HCT116 (cell line): ENCODE measurements at places on chromosomes 6 and 20.

- no peak for DNase-seq
These were observed 42.4 kb downstream of the LCA5 start for GRCh38 chr6:79494841-79495240.

GRCh38 chr6:166825553-166826145 lies 130.7 kb downstream of the RNASET2 start:
- DNase-seq = no peak

DNA sequence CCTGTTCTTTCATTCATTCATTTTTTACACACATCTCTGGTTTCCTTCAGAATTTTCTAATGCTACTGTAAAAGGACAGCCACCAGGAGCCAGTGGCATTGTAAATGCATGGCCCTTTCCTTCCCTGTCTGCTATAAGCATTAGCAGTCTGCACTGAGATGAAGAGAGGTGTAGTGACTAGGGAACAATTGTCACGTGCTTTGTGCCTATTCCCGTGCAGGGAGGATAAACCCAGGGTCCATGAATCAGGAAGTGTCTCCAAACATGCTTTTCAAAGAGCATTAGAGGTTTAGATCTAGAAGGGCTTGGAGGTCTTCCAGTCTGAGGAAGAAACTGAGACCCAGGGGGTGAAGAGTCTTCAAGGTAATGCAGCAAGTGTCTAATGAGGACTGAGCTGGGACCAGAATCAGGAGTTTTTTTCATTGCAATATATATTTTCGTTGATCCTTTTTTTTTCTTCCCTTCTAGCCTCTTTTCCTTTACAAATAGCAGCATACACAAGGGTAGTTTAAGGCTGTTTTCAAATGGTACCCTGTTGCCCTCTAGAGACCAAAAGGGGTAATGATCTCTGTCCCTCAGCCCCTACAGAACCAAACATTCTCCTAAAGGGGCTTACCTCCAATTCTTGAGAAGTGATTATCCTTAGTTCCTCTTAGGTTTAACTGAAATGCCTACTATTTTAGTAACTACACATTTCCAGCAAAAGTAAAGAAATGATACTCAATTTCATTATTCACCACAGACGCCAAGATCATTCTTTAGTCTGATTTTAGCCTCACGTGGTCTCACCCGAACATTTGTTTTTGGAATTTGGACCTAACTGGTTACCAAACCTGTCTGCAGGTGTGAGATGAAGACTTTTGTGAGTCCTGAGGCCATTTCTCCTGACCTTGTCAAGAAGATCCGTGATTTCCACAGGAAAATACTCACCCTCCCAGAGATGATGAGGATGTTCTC lies 6.6 kb downstream of the TRIM15 start:
- peak; percentile 51 for DNase-seq

DNA sequence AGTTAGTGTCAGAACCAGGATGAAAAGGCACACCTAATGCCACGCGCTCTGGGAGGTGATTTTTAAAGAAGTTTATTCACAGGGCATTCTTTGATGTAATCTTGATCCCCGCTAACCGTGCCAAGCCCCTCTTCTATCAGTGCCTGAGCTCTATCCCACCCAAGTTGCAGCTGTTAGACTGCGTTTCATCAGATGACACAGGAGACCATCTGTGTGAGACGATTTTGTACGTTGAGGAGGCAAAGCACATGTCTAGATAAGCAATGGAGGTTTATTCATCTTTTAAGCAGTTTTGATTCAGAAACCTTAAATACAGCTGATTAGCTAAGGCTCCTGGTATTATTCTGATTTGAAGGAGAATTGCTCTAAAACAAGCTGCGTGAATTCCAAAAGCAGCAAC lies 18.6 kb downstream of the RNASET2 start:
- no peak for DNase-seq

- DNase-seq = no peak
These were observed 77.5 kb upstream of the GJE1 start for GRCh38 chr6:142055219-142055618.

DNA sequence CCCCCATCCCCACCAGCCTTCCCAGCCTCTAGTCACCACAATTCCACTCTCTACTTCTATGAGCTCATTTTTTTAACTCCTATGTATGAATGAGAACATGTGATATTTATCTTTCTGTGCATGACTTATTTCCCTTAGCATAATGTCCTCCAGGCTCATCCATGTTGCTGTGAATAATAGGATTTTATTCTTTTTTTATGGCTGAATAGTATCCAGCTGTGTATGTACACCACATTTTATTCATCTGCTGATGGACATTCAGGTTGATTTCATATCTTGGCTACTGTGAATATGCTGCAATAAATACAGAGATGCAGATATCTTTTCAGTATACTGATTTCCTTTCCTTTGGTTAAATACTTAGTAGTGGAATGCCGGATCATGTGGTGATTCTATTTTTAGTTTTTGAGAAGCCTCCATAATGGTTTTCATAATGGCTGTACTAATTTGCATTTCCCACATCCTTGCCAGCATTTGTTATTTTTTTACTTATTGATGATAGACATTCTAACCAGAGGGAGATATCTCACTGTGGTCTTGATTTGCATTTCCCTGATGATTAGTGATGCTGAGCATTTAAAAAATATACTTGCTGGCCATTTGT lies 194.9 kb downstream of the PACRG start:
- no peak for DNase-seq

DNA sequence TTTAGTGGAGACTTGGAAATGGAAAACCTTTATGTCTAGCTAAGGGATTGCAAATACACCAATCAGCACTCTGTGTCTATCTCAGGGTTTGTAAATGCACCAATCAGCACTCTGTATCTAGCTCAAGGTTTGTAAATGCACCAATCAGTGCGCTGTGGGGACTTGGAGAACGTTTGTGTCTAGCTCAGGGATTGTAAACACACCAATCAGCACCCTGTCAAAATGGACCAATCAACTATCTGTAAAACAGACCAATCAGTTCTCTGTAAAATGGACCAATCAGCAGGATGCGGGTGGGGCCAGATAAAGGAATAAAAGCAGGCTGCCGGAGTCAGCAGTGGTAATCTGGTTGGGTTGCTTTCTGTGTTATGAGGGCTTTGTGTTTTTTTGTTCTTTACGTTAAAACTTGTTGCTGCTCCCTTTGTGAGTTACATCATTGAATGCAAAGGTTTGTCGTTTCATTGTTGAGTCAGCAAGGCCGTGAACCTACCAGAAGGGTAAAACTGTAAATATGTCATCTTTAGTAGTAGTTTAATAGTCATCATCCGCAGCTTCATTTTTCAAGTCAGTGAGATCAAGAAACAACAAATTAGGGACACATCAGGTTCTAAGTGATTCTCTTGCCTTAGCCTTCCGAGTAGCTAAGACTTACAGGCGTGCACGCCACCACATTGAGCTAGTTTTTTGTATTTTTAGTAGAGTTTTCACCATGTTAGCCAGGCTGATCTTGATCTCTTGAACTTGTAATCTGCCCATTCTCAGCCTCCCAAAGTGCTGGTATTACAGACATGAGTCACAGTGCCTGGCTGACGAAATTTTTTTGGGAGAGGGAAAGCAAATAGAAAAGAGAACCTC lies 22.7 kb upstream of the NUP153 start:
- DNase-seq = no peak

GRCh38 chr6:34182751-34183531 lies 37.1 kb upstream of the GRM4 start:
- no peak for DNase-seq

DNA sequence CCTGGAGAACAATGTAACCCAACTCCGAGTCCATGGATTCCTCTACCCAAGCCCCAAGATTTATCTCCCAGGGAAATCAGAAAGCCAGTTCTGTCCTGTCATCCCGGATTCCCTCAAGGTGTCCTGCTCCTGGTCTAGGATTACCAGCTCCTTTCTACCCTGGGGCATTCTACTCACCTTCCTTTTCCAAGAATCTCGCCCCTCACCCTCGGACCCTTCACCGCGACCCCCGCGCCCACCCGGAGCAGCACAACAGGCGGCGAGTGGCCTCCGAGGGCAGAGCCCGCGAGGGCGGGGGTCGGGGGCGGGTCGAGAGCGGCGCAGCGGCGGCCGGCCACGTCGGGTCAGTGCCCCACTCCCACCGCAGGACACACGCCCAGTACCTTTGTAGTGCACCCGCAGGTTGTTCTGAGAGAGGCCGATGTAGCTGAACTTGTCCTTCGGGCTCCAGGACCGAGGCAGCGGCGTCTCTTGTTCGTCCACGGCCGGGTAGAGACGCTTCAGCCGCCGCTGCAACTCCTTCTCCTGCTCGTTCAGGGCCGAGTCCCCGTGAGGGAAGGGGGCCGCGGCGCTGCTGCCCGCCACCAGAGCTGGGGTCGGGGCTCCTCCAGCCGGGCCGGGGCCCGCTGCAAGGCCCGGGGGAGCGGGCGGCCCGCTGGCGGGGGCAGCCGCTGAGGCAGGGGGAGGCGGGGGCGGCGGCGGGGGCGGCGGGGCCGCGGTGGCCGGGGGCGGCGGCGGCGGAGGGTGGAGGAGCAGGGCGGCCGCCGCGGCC lies 897 bp downstream of the RANBP9 start:
- DNase-seq = no peak

DNA sequence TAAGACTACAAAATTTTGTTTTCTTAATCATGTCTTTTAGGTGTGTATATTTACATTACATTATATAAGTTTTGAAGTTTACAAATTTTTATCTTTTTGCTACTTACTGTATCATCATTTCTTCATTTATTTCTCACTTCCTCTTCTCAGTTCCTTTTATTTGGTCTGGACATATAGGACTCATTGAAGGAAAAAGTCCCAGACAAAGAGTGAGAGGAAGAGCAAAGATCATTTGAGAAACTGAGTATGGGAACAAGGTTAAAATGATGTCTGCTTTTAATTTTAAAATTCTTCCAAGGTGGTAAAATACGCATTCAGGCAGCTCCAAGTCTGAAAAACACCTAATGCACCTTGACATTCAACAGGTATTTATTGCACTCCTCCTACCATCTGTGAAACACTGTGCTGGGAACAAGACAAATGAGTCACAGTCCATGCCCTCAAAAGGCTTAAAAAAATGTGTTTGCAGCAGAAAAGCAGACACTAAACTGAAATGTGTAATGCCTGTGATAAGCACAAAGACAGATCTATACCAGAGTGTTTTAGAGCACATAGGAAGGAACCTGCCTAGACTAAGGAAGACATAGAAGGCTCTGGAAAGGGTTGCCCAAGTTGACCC lies 63.2 kb downstream of the PKIB start:
- no peak for DNase-seq

- no peak for DNase-seq
These were observed 66.6 kb downstream of the CDKAL1 start for GRCh38 chr6:20600831-20601230.
